ENCODE measurements at places on chromosomes 3 and 15. TPM values are rescaled to one million over a fixed set of nuclear protein-coding genes. Genes with fewer than 3 reads are reported as not detected.

LRRC49 gene
- total RNA-seq, result 6.4 TPM

ERC2 gene
- 0.13 TPM for total RNA-seq

NTRK3 gene
- total RNA-seq, result not detected

CPN2 gene
- total RNA-seq, result not detected

VPS8 gene
- 24.7 TPM for total RNA-seq

ANKRD63 gene
- not detected for total RNA-seq

UCN2 gene
- total RNA-seq, result not detected

DUSP7 gene
- total RNA-seq, result 19.6 TPM

MAGI1 gene
- total RNA-seq, result 10.2 TPM

MAP1A gene
- total RNA-seq, result 0.84 TPM

HRG gene
- total RNA-seq, result not detected

EPHA3 gene
- 0.07 TPM for total RNA-seq

NOX5 gene
- total RNA-seq, result not detected

RTP4 gene
- 5.5 TPM for total RNA-seq

CCPG1 gene
- total RNA-seq, result 31.3 TPM

RUBCN gene
- 18.2 TPM for total RNA-seq

STT3B gene
- total RNA-seq, result 102 TPM

POC1A gene
- total RNA-seq, result 14.8 TPM

TMEM207 gene
- not detected for total RNA-seq

GOLGA8S gene
- 0.07 TPM for total RNA-seq

AHSG gene
- not detected for total RNA-seq

INKA1 gene
- total RNA-seq, result 12.7 TPM

DLEC1 gene
- total RNA-seq, result not detected

PROK2 gene
- not detected for total RNA-seq

CAMKV gene
- not detected for total RNA-seq

RCCD1 gene
- total RNA-seq, result 18.7 TPM

MRPL47 gene
- total RNA-seq, result 38.8 TPM

SLC2A2 gene
- not detected for total RNA-seq

PDZRN3 gene
- total RNA-seq, result not detected

HCLS1 gene
- 82.7 TPM for total RNA-seq

CD96 gene
- not detected for total RNA-seq

TAGLN3 gene
- not detected for total RNA-seq

GATA2 gene
- 52.0 TPM for total RNA-seq

PLA1A gene
- total RNA-seq, result 4.8 TPM
